NCI-H2081 (cell line): ENCODE measurements at places on chromosomes 2 and 18.
A peak's percentile ranks its signal among the peaks of the same experiment; 100 is the strongest.

DNA sequence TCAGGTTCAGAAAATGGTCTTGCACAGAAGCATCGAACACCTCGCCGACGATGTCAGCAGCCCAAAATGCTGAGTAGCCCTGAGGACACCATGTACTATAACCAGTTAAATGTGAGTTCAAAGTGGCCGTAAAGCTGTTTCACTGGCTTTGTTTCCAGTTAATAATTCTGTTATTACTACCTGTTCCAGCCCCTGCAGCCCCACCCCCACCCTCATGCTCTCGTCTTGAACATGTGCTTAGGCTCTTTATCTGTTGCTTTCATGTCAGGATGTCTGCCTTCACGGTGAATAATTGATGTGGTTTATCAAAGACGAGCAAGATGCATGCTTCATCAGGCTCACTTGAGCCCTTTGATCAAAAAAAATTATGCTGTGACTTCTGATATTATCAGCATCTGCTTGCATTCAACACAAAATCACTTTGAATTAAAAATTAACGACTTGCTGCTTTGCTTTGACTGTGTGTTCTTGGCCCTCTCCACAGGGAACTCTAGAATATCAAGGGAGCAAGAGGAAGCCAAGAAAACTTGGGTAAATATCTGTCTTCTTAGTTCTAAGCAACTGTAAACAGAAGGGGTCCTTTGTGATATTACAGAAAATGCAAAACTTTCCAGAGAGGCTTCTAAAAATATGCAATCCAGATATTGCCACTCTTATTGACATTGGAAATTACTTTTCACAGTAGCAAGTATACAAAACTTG lies 63.4 kb upstream of the SP5 start:
- DNase-seq: no peak

DNA sequence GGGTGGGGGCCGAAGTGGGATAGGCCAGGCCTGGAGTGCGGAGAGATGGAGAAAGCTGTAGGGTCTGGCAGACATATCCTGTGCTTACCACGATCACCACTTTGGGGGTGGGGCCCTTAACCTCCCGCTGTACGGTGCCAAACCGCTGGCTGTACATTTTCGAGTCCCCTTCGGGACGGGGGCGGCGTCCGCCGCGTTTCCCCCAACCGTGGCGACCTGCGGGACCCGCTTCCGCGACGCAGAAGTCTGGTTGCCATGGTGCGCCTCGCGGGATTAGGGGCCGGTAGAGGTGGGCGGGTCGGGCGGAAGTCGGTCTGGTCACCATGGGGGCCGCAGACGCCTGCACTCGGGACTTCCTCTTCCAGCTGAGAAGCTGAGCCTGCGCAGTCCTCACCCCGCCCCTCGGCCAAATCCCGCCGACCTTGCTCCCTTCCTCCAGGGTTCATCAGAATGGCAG lies at the start of gene CFAP53:
Gene CFAP53 (minus strand): TSS at position 248 of the 457 bp plus-strand sequence. CDS start 91 bp downstream, at position 157.
- DNase-seq: peak; percentile 48

GRCh38 chr2:239954166-239955086 lies 70.7 kb downstream of the NDUFA10 start:
- no peak for DNase-seq

GRCh38 chr2:2775018-2775417 lies 443.9 kb upstream of the MYT1L start:
- no peak for DNase-seq

- DNase-seq: no peak
Measured at GRCh38 chr2:120767486-120768005, 31.9 kb downstream of the GLI2 start.

DNA sequence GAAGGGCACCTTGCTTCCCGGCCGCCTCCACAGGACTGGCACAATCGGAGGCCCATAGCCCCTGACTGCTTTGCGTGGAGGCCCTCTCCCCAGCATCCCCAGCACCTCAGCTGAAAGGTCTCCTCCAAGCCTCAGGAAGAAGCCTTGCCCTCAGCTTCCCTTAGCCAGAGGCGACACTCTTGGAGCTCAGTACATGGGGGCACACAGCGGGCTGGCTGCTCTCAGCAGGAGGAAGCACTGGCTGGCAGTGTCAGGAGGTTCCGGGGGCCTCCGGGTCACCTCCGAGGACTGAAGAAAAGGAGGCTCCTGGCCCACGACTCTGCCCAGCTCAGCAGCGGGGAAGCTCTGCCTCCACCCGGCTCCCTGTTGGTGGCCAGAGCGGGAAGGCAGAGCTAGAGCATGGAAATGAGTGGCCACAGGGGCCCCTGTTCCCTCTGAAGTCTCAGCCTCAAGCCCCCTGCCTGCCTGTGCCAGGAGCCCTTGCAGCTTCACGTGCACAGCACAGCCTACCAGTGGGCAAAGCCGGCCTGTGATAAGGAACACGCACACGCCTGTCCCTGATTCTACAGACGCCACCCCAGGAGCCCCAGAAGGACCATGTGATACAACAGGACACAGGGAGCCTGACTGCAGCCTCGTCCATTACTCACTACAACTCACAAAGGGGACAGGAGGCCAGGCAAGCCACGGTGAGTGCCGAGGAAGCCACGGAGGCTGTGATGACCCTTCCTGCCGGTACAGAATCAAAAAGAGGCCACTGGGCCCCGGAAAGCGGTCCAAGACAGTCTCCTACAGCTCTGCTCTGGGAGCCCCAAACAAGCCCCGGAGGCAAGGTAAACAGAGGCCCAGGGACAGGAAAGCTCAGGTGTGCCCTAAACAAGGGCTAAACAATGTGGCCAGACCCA lies 15.5 kb downstream of the HDAC4 start:
- DNase-seq: no peak

GRCh38 chr18:48454261-48454757 lies 45.1 kb upstream of the ZBTB7C start:
- DNase-seq: no peak

DNA sequence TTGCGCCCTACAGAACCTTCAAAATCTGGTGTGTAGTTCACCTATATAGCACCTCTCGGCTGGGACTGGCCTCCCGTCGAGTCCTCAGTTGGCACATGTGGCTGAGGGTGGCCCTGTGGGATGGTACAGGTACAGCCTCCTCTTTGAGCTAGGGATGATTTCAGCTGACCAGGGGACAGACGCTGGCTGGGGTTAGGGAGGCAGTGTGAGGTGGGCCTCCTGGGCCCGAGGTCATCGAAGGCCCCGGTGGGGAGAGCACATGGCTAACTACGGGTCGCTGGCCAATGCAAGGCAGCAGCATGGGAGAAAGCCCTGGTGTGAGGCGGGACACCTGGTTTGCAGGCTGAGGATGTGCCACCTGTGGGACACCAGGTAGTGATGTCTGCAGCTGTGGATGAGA lies 304.8 kb downstream of the GBX2 start:
- DNase-seq: no peak

DNA sequence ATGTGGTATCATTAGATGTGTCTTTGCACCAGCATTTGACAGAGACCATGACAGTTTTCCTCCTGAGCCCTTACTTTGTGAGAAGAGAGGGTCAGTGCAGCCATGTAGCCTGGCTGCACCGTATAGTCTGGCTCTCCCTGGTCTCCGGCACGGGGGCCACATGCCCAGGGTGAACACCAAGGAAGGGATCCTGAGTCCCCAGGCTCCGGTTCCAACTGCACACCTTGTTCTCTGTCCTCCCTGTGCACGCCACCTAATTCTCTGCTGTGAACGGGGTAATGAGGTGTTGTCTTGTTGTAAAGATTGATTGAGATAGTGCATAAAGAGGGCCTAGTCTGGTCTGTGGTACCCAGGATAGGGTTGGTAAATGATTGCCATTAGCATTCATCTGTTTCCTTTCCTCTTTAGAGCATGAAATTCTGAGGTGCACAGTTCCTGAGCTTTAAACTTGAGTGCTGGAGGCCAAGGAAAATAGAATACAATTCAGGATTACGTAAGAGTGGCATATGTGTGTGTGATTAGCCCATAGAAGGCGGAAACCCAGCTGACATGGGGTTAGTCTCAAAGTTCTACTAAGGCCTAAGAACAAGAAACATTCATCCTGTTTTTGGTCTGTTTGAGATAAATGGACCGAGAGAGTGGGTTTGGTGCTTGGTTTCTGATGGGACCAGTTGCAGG lies 55.5 kb downstream of the NCK2 start:
- DNase-seq: no peak

DNA sequence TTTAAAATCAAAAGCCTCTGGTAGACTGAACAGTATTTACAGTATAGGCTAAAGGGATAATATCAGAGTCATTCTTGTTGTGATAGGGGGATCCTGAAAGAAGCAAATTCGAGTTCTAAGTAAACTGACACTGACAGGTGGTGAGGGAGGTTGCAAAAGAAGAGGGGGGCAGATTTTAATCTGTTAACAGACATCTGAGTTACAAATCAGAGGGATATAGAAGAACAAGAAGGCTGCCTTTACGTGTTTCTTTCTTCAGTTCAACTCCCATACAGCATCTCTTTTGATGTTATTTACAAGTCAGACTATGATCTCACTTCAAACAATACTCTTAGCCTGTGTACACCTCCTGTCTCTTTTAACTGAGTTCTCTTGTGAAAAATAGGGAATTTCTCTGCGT lies 16.3 kb upstream of the ITGA4 start:
- DNase-seq: no peak

DNA sequence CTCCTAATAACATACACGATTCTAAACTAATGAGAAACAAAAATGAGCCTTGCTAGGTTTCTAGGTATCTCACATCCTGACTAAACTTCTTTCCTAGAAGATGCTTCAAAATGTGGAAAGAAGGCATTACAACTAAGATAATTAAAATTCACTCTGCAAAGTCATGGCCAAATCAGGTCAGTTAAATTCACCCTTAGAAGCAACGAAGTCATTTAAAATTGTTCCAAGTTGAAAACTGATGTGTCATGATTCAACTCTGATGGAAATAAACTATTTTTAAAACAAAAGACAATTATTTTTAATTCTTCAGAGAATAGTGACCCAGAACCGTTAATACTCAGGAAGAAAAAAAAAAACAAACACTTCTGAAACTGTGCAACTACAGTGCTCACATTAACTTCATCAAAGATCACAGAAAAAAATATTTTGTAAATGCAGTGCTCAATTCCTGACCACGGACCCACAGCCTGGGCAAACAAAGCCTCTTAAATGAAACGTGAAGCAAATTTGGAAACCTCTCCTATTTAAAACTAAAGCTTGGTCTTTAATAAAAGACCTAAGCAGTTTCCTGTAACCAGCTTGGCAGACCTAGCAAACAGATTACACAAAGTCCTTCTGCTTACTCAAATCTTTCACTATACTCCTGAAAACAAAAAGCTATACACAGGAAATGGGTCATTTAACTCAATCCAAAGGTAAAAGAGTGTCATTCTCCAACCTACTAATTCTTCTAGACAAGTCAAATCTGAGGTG lies 39.0 kb downstream of the CHN1 start:
- DNase-seq: peak; percentile 50

GRCh38 chr18:3721771-3722648 lies 272.0 kb downstream of the TGIF1 start:
- no peak for DNase-seq
